ENCODE measurements at places on chromosomes 12 and 14. TPM values are rescaled to one million over a fixed set of nuclear protein-coding genes. Genes with fewer than 3 reads are reported as not detected.

The FERMT2 gene
- 12.1 TPM for total RNA-seq

The SLCO1B1 gene
- not detected for total RNA-seq

The LRRC10 gene
- not detected for total RNA-seq

The IFT81 gene
- total RNA-seq, result 1.3 TPM

The ORMDL2 gene
- total RNA-seq, result 33.5 TPM

The SRRM4 gene
- not detected for total RNA-seq

DNA sequence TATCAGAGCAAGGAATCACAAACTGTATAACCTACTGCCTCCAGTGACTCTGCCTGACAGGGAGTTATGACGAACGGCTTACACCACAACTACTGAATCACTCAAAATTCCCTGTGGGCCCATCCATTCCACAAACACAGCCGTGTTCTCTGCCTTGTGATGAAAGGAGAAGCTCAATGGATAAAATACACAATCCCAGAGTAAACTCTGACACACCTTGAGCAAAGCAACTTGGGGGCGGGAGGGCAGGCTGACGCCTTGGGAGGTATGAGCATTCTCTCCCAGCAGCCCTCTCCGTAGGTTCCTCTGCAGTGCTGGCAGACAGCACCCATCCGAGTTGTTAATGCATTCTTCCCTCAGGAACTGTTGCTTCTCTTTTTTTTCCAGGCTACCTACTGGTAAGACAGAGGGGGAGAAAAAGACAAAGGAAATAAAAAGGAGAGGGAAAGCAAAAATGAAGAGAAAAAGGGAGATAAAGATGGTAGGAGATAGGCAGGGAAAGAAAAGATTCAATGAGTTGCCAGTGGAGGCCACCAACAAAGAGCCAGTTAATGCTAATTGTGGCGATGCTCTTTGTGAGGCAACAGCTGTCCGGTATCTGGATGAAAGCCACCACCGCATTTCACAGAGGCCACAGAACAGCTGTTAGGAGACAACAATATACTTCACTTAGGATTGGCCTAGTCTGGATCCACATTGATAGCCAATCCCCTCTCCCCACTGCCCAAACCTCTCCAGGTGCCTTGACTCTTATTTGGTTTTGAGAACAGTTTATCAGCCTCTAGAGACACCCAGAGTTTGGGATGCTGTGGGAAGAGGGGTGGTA is 4.7 kb upstream of the DIO2 start:
- no peak for DNase-seq

DNA sequence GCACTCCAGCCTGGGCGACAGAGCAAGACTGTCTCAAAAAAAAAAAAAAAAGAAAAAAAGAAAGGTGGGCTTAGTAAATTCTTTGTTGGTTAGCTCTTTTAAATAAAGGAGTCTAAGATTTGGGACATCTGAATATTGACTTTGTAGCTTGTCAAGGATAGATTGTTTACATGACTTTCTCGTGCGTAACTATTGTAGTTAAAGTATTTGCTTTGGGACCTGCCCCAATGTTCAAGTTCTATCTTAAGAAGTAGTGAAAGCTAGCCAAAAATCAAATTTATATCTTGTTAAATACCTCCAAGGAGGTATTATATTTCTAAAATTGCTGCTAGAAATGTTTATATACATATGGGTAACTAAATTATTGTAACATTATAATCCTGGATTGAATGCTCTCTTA is 32.4 kb downstream of the PTPN21 start:
- no peak for DNase-seq

DNA sequence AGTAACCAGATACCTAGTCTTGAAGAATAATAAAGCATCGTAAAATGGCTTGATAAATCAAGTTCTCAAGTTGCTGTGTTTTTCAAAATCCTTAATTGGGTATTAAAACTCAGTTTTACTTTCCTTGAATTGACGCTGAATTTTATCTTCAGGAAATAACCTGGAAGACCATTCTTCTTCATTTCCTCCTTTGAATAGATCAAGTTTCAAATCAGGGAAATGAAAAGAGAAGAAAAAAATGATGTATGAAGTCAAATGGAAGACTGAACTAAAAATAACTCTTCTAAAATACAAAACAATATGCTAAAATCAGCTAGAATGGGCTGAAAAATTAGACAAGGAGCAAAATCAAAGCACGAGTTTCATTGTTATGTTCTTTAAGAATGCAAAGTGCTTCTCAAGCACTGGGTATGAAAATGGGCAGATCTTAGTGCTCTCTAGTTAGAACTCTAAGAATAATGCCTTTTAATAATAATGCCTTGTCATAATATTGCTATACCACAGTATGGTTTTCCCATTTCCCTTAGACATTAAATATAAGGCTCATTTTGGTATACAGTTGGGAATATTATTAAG is 54.6 kb upstream of the CLEC14A start:
- DNase-seq, result no peak

GRCh38 chr12:54222609-54223008 is 33.8 kb upstream of the SMUG1 start:
- no peak for DNase-seq

DNA sequence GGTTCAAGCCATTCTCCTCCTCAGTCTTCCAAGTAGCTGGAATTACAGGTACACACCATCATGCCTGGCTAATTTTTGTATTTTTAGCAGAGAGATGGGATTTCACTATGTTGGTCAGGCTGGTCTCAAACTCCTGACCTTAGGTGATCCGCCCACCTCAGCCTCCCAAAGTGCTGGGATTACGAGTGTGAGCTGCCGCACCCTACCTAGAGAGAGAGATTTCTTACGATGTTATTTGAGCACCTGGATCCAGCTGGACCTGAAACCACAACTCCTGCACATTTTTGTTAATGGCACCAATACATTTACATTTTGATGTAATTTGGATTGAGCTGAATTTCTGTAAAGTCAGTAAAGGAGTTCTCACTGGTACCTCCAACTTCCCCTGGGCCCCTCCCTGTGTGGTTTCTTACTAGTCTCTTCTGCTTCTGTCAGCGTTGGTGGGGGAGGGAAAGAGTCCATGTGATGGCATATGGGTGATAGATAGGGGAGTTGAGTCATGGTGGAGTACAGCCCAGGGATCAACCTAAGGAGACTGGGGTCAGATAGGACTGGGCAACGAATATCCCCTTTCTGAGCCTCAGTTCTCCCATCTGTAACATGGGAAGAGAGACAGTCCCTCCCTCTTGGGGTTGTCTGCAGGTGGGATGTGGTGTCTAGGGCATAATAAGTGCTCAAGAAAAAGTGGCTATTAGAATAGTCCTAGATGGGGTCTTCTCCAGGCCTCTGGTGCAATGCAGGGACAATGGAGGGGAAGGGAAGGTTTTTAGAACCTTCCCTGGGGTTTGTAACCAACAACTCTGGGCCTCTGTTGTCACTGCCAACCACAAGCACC is 83.3 kb upstream of the MED13L start:
- peak; percentile 19 for DNase-seq

GRCh38 chr12:124768452-124769162 is 95.1 kb downstream of the SCARB1 start:
- DNase-seq, result no peak

DNA sequence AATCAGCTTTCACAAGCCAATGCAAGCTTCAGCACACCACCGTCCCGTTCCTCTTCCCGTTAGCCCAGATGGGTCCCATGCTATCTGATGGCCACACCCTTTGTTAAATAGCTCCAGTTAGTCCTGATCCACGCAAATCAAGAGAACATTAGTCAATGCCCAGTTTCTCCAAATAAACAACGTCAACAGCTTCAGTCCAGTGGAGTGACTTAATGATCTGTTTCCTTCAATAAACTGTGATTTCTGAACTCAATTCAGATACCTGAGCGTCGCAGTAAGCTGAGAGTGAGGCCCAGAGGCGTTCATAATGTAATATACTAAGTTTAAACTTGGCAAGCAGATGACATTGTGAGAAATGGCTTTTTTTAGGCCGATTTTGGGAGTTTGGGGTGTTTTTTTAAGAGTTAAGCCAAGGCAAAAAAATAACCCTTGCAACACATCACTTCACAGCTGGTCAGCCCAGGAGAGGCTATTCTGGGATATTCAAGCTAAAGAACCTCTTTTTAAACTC is 112.3 kb downstream of the ZFP36L1 start:
- no peak for DNase-seq

GRCh38 chr12:93777254-93777653 is 100.1 kb downstream of the CRADD start:
- DNase-seq, result no peak

- no peak for DNase-seq
Observed at GRCh38 chr12:20345866-20346265, 22.5 kb upstream of the PDE3A start.

GRCh38 chr12:109531411-109531810 is 41.9 kb downstream of the MMAB start:
- DNase-seq, result no peak

GRCh38 chr12:67431411-67432020 is 162.4 kb downstream of the CAND1 start:
- no peak for DNase-seq

DNA sequence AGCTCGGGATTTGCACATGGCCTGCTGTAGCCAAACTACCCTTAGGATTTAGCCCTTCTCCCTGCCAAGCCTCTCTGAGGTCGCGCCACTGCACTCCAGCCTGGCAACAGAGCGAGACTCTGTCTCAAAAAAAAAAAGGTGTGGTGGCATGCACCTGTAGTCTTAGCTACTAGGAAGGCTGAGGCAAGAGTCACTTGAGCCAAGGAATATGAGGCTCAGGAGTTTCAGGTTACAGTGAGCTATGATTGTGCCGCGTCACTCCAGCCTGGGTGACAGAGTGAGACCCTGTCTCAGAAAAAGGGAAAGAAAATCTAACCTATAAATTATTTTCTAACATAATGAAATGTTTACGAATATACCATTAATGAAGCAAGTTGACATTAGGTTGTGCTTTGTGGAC is 29.7 kb downstream of the ESRRB start:
- no peak for DNase-seq

DNA sequence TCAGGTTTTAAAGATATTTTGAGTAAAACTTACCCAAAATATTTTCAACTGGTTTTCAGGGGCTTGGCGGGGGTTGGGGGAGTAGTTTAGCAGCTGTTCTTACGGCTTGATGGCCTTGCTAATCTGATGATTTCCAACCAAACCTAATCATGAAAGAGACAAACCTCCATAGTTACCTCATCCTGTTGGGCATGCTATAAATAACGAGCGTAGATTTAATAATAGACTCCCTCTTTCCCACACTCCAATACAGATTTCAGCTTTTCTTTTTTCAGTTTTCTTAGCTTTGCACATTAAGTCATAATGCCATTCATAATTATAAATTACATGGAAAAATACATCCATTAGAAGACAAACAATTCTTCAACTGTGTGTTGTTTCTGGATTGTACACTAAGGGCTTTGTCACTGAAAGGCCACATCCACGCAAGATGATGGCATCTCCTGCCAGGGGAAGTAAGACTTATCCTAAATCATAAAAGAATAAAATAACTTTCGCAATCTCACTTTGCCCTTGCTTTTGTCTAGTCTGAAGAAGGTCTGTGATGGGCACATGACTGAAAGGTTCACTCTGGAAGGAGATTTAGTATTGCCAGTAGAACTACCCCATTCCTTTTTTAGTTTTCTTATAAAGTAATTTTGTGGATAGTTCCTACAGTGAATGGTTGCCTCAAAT is 23.2 kb downstream of the ITPR2 start:
- DNase-seq, result no peak

GRCh38 chr12:93005928-93006392 is 76.9 kb upstream of the EEA1 start:
- DNase-seq, result no peak

DNA sequence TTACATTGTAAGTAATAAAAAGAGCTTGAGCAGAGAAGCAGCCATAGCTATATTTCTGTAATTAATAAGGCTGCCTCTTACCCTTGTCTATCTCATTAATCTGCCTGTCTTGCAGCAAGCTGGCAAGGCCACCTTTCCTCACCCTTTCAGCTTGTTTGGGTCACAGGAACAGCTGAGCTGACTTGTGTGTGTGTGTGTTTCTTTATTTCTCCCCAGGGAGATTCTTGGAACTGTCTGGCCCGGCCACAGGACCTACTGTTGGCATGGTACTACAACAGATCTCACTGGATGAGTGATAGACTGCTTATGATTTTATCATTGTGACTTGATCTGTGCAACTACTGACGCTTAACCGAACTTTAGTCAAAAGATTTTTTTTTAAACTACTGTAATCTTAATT is 213.7 kb downstream of the SLC2A13 start:
- DNase-seq, result no peak

- DNase-seq, result no peak
Observed at GRCh38 chr12:51838762-51839161, 9.8 kb downstream of the FIGNL2 start.

DNA sequence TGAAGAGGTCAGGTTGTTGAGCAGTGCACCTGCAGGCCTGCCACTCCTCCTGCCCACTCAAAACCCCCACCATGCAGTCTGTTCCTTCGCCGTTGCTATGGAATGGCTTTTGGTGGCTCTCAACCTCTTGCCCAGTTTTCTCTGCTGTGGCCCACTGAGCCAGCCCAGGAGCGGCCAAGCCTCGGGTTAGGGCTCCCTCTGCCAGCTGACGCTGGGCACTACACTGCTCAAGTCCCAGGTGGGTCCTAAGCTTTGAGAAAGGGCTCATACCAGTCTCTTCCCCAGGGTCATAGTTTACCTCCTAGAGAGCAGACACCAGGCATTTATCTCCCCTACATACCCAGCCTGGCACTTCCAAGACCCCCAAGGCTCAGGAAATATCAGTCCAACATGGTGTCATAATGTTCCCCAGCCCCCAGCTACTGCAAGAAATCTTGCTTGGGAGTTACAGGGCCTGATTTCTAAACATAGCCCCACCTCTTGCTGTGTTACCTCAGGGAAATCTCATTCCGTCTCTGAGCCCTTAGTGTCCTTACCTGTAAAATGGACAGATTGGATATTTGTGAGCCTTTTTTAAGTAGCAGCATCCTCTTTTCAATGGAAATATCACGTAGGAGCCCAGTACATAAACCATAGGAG is 59.4 kb downstream of the TSPAN11 start:
- peak; percentile 24 for DNase-seq

DNA sequence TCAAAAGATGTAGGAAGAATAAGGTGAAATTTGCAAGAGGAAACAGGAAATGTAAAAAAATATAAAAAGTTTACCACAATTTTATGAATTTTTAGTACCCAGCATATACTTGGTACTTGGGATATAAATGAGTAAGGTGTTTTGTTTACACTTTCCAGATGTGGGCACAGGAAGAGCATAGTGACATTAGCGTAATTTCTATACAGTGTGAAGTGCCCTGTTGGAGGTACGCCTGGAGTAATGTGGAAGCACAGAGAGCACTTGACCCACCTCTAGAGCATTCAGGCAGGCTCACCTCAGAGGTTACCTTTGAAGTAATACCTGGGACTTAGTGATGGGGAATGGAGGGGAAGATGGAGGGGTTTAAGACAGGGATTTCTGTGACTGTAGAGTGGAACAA is 89.5 kb downstream of the AEBP2 start:
- DNase-seq, result no peak

DNA sequence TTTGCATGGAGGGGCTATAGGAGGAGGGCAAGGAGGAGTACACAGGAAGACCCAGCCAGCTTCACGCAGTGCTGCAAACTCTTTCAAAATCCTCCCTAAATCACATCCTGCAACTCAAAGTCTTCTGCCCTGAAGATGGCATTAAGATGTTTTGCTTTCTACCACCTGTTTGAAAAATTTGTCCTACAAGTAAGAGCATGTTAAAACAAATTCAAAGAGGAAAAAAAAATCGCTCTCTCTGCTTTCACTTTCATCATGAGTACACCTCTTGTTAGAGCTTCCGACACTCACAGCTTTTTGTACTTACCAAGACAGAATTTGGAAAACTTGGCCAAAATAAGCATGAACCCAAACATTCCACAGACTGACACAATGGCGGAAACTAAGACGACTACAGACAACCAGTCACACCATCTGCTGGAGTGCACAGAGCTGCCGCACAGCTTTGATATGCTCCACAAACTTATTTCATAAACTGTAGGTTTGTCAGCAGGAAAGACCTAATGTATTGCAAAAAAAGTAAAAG is 21.3 kb downstream of the GCH1 start:
- no peak for DNase-seq

GRCh38 chr14:100887728-100888335 is 15.7 kb downstream of the RTL1 start:
- DNase-seq, result no peak

Measured in activated T-cell treated with anti-CD3 and anti-CD28 coated beads, Interleukin-2, amount 50 U/mL, for 72 hours (primary cell).